ENCODE measurements at places on chromosomes 1 and 21.
A peak's percentile ranks its signal among the peaks of the same experiment; 100 is the strongest.

GRCh38 chr1:84973498-84974334, 23.2 kb downstream of the MCOLN2 start:
- no peak for DNase-seq

- DNase-seq: no peak
These were observed 115.9 kb downstream of the LRRC53 start for GRCh38 chr1:74396462-74396861.

DNA sequence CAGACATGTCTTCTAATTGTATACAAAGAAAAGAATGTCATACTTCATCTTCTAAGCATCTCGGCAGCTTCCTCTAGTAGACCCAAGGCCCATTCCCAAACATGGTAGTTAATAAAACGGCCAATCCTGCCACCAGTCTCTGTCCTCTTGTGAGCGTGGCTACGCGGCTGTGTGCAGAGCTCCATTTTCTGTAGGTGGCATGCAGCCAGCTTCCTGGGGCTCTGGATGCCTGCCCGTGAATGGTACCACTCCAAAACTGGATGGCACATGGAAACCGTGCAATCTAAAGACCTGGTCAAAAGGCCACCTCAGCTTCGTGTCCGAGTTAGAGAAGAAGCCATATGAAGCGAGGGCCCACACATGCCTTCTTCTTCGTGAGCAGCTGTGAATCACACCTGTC, 110.7 kb downstream of the SIPA1L2 start:
- no peak for DNase-seq

DNA sequence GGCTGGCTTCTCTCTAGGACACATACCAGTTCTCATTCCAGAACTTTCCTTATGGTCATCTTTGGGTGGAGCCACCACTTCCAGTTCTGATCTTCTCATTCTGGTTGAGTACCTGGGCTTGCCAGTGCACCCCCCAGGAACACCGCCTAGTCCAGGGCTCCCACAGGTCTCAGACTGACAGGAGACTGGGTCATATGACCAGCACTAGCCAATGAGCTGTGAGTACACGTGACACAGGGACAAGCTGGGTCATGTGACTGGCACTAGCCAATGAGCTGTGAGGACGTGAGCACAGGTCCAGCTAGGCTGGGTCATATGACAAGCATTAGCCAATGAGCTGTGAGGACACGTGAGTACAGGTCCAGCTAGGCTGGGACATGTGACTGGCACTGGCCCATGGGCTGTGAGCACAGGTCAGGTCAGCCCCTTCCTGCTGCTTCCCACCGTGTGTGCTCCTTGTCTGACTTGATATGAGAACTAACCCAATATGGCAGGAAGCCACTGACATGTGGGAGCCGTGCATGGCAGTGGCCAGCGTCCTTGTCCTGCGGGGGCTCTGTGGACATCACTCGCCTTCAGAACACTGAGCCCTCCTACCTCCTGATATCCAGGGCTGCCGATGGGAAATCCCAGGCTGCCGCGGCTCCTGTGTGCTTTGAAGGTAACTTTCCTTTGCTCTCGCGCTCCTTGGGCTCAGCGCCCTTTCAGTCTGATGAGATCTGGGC, 22.7 kb downstream of the KRTAP10-1 start:
- no peak for DNase-seq

DNA sequence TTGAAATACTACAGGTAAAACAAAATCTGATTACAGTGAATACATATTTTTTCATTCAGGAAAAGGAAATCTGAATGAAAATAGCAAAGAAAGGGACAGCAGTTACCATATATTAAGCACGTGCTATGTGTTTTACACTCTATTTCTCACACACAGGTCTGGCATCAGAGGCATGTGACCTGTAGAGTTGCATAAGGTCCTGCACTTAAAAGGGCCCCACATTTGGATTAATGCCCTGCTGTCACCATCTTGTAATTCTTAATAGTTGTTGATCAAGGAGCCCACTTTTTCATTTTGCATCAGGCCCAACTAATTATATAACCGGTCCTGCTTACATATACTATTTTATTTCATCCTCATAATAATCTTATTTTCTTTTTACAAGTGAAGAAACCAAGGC, 125.8 kb downstream of the LRRC40 start:
- DNase-seq: no peak

- peak; percentile 33 for DNase-seq
These were observed 479 bp upstream of the ACADM start for GRCh38 chr1:75723989-75724471.

DNA sequence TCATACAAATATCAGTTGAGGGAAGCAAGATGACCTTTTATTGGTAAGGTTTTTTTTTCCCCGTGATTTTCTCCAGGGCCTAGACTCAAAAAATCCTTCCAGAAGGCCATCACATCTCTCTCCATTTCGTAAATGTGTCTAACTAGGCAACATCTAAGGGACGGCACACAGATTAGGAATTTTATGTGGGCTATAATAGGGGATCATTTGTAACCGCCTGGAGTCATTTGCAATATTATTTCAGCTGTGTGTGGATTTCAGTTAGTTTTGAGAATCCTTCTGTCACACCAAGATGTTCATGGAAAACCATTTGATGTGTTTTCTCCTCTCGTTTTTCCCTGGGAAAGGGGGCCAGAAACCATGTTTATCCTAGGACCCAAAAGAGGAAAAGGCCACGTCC, 63.1 kb downstream of the ATP5PO start:
- DNase-seq: no peak

GRCh38 chr1:245377854-245378253, 223.1 kb downstream of the KIF26B start:
- no peak for DNase-seq
